ENCODE measurements at places on chromosomes 2 and 18.

- peak; percentile 12 for DNase-seq
These were observed 82.8 kb downstream of the ZNF516 start for GRCh38 chr18:76412010-76412817.

- DNase-seq, result no peak
These were observed 100.8 kb downstream of the RTN4 start for GRCh38 chr2:54949431-54949830.

DNA sequence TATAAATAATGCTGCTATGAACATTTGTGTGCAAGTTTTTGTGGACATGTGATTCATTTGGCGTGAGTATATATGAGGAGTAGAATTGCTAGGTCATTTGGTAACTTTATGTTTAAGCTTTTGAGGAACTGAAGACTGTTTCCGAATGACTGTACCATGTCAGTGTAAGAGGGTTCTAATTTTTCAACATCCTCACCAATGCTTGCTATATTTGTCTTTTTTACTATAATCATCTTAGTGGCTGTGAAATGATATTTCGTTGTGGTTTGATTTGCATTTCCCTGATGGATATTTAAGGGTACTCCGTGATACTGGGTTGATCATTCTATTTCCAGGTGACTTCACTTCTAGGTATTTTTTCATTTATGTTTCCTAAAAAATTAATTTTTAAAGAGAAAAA is 241.1 kb downstream of the BCL2 start:
- DNase-seq, result no peak

DNA sequence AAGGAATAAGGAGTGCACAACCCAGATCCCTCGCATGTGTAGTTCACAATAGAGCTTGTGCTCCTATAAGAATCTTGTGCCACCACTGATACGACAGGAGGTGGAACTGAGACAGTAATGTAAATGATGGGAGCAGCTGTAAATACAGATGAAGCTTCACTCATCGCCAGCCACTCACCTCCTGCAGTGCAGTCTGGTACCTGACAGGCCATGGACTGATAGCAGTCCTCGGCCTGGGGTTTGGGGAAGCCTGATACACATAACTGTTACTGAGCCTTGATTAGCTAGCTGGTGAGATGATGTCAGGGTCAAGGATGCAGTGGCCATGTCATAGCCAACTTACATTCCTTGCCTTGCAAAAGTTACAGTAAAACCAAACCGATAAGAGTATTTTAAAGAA is 376.6 kb downstream of the NBAS start:
- DNase-seq, result no peak

GRCh38 chr2:232502911-232503808 is 15.5 kb upstream of the ECEL1 start:
- DNase-seq, result peak; percentile 14

DNA sequence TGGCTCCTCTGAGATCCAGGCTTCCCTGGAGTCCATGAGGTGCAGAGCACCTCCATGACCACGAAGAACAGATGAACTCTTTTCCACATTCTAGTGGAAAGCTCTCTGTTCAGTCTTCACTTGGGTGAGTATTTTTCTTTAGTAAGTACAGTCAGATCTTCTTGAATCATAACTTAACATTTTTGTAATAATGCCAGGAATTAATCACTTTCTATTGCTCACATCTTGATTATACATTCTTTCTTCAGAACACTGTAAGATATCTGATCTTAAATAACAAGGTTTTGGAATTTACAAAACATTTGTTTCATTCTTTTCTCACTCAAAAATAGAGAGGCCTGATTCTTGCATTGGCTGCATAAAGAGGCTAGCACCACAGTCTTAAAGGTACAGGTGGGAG is 45.4 kb upstream of the RND3 start:
- DNase-seq, result no peak

GRCh38 chr2:8517850-8518498 is 163.9 kb upstream of the ID2 start:
- no peak for DNase-seq

- DNase-seq, result no peak
These were observed 165.1 kb downstream of the RPIA start for GRCh38 chr2:88856409-88857135.

GRCh38 chr18:45164551-45164950 is 450.7 kb upstream of the SLC14A2 start:
- DNase-seq, result no peak

- DNase-seq, result peak; percentile 9
These were observed 26.9 kb upstream of the INSIG2 start for GRCh38 chr2:118061135-118061955.

DNA sequence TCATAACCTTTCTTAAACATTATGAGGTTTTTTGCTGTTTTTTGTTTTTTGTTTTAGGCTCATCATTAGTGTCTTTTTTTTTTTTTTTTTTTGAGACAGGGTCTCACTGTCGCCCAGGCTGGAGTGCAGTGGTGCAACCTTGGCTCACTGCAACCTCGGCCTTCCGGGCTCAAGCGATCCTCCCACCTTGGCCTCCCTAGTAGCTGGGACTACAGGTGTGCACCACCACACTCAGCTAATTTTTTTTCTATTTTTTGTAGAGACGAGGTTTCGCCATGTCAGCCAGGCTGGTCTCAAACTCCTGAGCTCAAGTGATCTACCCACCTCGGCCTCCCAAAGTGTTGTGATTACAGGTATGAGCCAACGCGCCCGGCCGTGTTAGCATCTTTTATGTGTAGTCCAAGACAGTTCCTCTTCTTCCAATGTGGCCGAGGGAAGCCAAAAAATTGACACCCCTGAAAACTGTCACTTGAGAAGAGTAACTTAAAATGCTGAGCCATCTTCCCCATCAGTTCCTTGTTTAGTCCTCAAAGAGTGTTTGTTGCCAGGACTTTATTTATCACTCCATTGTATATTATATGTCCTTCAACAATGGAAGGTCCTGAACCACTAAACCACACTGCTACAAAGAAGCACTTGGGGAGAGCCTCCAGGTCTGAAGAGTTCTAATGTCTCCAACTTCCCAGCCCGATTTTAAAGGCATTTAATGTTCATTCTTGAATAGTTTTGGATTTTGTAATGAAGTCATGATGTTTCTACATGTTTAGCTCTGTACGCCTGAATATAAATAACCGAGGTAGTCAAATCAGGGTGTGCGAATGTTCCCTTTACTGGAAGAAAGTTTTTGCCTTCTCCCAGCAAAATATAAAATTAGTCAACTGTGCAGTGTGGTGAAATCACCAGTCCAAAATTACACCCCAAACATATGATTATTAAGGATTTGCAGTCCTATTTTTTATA is 26.4 kb downstream of the ZNF516 start:
- DNase-seq, result no peak

DNA sequence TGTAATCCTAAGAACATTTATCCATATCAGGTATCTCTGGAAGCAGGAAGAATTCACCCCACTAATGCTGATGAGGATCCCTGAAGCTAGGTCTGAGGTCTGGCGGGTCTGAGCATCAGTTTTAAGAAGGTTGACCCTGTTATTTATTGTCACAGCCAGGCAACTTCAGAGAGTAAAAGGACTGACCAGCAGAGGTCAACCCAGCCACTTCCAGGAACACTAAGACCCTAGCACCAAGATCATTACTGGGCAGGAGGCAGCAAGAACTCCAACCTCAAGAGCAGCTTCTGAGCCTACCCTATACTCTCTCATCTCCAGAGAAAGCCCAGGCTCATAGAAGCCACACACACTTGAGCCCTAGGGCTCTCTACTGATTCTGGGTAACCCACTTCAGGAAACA is 901.4 kb downstream of the DCDC2C start:
- no peak for DNase-seq

GRCh38 chr2:236579746-236580315 is 10.2 kb downstream of the ACKR3 start:
- no peak for DNase-seq

GRCh38 chr2:172084645-172085459 is 455 bp upstream of the DLX1 start:
- DNase-seq, result peak; percentile 90

- DNase-seq, result no peak
These were observed 3.0 kb downstream of the EVX2 start for GRCh38 chr2:176080540-176081375.

- no peak for DNase-seq
These were observed 235.9 kb downstream of the DSEL start for GRCh38 chr18:67280486-67281242.

DNA sequence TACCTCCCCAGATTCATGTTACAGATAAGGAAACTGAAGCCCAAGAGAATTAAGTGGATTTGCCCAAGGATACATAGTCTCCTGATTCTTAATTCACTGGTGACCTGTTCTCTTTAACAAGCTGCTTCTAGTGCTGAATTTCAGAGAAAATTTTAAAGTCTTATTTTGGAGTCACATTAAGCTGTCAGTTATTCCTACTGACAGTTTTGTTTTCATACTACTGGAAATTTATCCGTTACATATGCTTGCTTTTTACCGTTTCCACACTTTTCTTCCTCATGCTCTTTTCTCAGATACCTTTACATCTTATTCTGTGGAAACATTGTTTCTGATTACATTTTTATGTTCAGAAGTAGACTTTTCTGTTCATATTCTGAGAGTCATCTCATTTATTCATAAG is 1.3 kb downstream of the MOB4 start:
- DNase-seq, result no peak

- DNase-seq, result no peak
These were observed 21.6 kb downstream of the KCNG2 start for GRCh38 chr18:79819064-79819967.

DNA sequence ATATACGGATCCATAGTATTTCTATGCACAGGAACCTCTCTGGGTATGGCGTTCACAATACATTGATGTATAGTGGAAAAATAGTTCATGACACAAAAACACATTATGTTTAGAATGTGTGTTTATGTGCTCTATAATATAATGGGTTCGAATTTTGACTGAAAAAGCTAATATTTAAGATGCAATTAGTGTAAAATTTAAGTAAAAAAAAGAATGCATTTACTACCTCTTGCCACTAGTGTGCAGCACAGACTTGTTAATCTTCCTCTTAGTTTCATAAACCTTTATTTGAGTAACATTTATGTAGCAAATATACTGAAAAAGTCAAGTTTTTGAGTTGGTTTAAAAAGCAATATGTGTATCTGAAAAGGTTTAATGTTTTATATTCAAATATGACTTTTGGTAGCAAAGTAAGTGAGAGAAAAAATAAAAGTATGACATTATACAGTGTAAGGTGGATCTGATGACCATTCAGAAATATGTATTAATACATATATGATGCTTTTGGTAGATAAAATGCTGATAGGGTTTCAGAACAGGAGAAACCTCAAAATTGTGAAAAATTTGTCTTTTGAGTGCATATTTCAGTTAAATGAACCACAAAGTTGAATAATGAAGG is 49.4 kb downstream of the CCDC102B start:
- DNase-seq, result no peak

- no peak for DNase-seq
These were observed 38.0 kb downstream of the ADNP2 start for GRCh38 chr18:80147037-80147417.

DNA sequence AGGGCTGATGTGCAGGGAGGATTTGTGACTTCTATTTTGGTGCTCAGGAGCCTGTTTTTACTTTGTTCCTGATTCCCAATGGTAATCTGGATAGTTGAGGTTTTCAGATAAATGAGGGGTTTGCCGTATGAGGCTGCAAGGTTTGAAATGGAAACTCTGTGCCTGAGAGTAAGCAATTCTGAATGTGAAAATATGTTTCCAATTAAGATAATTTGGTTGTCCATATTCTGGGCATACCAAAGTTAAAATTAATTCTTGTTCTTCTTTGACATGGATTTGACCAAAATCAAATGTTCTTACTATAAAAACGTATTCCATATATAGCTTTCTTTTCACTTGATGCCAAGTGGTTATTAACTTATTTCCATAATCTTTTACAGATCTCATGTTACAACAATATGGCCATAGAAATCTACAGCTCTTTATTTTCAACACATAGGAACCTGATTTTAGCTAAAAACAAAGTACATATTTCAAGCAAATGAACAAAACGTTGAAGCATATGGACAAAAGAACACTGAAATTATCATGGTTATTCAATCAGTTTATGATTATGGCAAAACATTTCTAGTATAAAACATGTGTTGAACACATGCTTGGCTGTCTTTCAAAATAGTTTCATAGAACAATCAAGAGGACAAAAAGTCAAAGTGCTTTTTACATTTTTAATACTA is 63.4 kb upstream of the ARHGAP28 start:
- DNase-seq, result no peak

DNA sequence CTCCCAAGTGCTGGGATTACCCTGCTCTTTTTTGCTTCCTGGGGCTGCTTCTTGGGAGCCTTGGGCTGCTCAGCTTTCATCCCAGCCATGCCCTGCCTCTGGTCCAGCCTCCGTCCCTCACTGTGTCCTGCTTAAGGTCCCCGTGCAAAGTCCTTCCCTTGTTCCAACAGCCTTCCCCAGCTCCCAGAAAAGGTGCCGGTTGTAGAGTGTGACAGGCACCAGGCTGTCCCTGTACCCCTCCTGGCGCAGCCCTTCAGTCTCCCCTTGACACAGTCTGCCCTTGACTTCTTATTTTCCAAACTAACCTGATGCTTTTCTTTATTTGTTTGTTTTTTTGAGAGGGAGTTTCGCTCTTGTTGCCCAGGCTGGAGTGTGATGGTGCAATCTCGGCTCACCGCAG is 20.1 kb upstream of the ALPI start:
- DNase-seq, result no peak

DNA sequence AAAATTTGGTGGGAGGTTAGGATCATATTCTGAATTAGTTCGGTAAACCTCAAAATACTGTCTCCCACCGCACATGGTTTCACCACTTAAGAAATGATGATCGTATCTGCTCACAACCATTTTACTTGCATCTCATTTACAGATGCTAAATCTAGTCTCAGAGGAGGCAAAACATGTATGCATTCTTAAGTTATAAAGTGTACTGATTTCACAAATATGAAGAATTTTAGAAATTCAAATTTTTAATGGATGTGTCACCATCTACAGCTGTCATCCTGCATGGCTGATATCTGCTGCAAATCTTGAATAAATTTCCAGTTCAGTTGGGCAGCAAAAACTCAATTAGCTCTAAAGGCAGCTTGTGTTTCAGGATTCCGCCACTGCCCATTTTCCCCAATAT is 243.3 kb upstream of the KCNJ3 start:
- peak; percentile 6 for DNase-seq

DNA sequence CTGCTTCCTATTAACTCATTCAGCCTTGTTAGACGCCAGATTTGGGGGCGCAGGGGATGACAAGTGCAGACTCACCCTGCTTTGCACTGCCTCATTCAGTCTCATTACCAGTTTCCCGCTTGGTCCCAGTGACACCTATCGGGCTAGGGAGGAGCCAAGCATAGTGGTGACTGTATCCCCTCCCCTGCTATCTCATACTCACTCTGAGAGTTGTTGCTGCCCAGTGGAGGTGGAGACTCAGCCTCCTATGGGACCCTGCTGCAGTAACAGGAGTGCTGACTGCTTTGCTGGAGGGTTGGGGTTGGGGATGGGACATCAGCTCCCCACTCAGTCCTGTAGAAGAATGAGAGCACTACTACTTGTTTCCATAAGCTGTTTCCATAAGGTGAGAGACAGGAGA is 21.3 kb upstream of the PIK3C3 start:
- no peak for DNase-seq

GRCh38 chr2:217127744-217128143 is 267.9 kb upstream of the TNP1 start:
- no peak for DNase-seq

GRCh38 chr2:122883849-122884248 is 1128.4 kb downstream of the TSN start:
- no peak for DNase-seq

All from brain microvascular endothelial cell (primary cell).